ENCODE measurements at places on chromosomes 1 and 21.
A peak's percentile ranks its signal among the peaks of the same experiment; 100 is the strongest.

DNA sequence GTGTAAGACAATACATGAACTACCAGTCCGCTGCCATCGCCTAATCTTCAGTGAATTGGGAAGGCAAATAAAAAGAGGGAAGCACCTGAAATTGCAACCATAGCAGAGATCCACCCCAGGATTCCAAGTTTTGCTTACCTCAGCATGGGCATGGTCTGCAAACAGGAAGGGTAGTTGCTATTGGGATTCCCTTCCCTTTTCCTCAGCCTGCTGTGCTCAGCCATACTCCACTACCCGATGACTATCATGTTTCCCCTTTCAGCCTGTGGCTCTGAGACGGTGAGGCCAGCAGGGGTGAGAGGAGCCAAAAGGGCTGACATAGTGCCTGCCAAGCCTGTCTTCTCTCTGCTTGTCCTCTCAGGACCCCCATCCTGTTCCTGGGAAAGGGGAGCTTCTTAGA, 64.2 kb downstream of the GPR137B start:
- DNase-seq, result no peak

- DNase-seq, result no peak
Observed at GRCh38 chr1:243481101-243481500, 225.3 kb downstream of the SDCCAG8 start.

DNA sequence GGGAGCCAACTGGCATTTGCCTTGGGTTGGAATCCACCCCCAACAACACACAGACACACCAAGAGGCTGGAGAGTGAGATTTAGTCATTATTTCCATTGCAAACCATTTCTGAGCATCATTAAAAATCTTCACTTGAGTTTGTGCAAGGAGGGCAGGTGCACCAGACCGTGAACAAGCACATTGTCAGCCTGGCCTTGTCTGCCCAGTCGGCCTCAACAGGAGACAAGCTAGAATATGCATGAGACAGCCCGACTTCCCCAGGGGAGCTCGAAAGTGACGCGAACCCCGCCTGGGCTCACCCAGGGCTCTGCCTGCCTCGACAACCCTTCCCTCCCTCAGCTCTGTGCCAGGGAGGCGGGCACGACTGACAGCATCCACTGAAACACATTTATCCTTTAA, 15.4 kb upstream of the GUCA2B start:
- DNase-seq, result no peak

DNA sequence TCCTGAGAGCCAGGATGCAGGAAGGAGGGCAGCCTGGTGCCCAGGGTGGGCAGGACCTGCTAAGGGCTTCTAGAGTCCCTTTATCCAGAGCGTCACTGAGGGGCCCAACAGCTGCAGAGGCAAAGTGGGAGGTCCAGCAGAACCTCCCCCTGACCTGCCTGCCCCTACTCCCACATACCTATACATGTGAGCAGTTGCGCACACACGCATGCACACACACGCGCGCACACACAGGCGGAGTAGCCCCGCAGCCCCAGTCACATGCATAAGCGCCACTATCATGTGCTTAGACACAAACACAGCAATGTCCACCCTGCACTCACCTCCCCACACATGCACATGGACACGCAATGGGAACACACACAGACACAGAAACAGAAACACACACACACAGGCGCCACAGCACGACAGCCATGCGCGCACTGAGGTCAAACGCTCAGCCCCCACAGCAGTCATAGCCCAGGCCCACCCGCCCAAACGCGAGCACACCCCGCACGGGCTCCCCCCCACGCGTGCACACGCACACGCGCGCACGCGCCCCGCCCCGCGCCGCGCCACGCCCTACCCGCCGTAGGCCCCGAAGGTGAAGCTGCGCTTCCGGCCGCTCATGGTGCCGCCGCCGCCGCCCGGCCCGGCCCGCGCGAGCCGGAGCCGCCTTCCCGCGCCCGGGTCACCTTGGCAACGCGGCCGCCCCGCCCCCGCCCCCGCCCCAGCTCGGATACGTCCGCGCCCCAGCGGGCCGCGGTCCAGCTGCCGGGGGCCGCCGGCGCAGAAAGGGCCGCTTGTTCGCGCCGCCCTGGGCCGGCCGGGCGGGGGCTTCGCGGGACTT, 17.7 kb downstream of the RAP1GAP start:
- DNase-seq, result no peak

DNA sequence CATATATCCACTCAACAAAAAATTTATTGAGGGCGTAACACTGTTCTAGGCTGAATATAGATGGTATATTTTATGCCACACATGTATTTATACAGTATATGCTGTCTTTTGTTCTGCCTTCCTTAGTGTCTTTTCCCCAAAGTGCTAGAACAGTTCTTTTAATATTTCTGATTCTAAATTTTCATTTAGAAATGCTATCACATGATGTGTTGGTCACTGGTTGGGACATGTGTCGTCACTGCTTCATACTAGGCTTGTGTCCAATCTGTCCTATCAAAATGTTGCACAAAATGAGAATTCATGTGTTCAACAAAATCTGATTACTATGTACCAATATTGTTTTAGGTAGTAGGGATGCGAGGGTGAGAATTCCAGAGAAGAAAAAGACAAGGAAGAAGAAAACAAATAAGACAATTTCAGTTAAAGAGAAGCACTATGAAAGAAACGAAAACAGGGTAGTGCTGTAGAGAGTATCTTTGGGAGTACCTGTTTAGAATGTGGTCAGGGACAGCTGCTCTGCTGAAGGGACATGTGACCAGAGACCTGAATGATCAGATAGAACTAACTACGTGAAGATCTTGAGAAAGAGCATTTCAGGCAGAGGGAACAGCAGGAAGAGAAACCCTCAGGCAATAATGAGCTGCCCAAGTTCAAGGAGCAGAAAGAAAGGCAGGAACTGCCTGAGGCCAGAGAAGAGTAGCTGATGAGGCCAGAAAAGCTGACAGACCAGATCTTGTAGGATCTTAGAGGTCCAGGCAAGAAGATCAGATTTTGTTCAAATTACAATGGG, 1.3 kb downstream of the KMO start:
- no peak for DNase-seq

- DNase-seq, result no peak
Observed at GRCh38 chr1:33155877-33156538, 25.8 kb downstream of the TRIM62 start.

DNA sequence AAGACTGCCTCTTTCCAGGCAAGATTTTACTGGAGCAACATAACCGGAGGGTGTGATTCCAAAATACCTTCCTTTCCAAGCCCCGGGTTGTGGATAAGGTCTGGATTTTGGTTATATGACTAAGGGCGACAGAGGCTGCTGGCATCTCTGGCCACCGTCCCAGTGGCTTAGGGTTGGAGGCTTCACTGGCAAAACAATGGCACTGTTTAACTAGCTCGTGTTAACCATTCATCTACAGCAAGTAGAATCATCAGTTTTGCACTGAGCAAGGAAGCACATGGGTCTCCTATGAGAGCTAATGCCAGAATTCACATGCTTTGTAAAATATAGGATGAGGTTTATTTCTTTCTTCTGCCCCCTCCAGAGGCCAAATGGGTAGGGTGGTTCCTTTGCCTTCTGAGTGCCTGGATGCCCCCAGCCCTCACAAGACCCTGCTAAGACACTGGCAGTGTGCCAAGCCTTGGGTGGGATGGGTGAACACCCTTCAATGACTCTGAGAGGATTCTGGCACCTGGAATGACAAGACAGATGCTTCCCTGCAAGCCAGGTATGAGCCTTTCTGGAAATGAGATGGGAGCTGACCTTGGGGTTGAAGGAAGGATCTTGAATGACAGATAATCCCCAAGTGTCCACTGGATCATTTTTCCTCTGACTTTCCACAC, 36.8 kb downstream of the DHCR24 start:
- peak; percentile 48 for DNase-seq

- no peak for DNase-seq
Observed at GRCh38 chr1:100397681-100398080, 45.4 kb downstream of the CDC14A start.

GRCh38 chr1:23872421-23872820, 4.3 kb upstream of the FUCA1 start:
- DNase-seq, result no peak

DNA sequence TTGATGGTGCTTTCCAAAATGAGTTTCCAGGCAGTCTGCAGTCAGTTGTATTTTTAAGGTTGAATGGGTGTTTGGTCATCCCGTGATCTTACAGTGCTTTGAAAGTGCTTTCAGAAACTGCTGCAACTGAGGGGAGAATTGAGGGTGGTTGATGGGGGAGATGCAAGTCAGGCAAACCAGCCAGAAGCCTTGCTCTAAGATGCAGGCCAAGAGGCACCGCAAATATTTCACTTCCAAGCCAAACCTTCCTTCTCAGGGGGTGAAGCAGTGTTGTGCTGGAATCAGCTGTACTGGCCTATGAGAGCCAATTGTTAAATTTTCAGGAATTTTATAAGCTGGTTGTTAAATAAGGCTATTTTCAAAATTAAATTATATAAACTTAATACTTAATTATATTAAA, 151.6 kb downstream of the KCNJ6 start:
- DNase-seq, result peak; percentile 64

GRCh38 chr1:22457345-22457744, 5.7 kb downstream of the ZBTB40 start:
- DNase-seq, result peak; percentile 82

- DNase-seq, result peak; percentile 6
Observed at GRCh38 chr1:209040351-209040750, 543.2 kb upstream of the CAMK1G start.

GRCh38 chr1:196558411-196558810, 49.8 kb downstream of the KCNT2 start:
- DNase-seq, result peak; percentile 92

GRCh38 chr1:98921817-98922216, 82.8 kb downstream of the PLPPR5 start:
- no peak for DNase-seq

DNA sequence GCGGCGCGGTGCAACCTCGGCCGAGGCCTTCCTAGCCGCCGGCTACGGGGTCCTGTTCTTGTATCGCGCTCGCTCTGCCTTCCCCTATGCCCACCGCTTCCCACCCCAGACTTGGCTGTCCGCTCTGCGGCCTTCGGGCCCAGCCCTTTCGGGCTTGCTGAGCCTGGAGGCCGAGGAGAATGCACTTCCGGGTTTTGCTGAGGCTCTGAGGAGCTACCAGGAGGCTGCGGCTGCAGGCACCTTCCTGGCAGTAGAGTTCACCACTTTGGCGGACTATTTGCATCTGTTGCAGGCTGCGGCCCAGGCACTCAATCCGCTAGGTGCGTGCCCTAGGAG, 379 bp downstream of the PPCS start:
- peak; percentile 65 for DNase-seq

DNA sequence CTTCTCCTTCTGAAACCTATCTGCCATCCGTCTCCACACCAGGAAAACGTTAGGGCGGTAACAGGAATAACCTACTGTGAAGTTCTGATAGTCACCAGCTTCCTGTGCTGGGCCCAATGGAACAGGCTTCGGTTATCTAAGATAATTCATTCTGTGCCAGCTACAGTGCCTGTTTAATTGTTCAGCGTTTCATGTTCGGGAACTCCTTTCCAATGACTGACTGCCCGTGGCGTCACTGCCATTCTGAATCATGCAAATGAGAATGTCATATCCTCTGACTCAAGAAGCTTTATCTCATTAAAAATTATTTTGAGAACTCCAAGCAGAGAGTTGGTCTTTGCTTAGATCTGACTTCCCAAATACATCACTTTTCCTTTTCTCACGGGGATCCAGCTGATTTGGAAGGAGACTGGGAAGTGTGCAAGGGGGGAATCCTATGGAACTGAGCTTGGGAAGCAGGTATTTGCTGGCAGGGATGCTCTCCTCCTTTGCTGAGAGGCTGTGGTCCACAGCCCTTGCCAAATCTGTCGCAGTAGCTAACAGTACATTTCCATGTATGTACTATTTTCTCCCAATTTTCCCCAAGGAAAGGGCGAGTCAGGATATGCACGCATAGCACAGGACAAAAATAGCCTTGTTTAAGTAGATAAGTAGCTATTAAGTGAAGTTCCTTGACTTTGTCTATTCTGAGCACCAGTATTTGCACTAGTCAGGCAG, 358.7 kb downstream of the LTN1 start:
- DNase-seq, result peak; percentile 75

- peak; percentile 35 for DNase-seq
Observed at GRCh38 chr1:107547363-107548155, 406.7 kb downstream of the NTNG1 start.

GRCh38 chr1:60185684-60186083, 112.1 kb upstream of the C1orf87 start:
- DNase-seq, result no peak

DNA sequence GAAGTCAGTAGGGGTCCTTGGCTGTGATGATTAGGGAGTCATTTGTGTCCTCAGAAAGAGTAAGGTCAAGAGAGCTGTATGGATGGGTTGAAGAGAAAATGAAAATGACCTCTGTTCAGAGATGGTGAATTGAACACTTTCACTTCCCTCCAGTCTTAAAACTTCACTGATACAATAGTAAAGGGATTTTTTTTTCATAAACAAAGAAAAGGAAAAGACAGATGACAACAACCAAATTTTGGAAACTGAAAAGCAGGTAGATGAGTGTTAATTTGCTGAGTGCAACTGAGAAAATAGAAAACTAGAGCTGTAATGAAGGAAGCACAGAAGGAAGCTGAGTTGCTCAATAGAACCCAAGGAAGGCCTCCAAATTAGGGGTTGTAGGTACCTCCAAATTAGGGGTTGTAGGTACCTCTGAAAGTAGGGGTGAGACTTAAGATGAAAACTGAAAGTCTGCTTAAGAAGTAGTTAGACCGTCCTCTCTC, 14.8 kb upstream of the S1PR1 start:
- DNase-seq, result no peak

GRCh38 chr1:187384504-187384903, 555.8 kb downstream of the PLA2G4A start:
- no peak for DNase-seq

GRCh38 chr1:161766102-161766981, at the start of gene ATF6:
Gene ATF6 (plus strand): TSS chr1:161766320. CDS start chr1:161766361, 41 bp downstream.
- DNase-seq, result peak; percentile 96

- DNase-seq, result no peak
Observed at GRCh38 chr1:167447521-167448136, 70.7 kb downstream of the CD247 start.

DNA sequence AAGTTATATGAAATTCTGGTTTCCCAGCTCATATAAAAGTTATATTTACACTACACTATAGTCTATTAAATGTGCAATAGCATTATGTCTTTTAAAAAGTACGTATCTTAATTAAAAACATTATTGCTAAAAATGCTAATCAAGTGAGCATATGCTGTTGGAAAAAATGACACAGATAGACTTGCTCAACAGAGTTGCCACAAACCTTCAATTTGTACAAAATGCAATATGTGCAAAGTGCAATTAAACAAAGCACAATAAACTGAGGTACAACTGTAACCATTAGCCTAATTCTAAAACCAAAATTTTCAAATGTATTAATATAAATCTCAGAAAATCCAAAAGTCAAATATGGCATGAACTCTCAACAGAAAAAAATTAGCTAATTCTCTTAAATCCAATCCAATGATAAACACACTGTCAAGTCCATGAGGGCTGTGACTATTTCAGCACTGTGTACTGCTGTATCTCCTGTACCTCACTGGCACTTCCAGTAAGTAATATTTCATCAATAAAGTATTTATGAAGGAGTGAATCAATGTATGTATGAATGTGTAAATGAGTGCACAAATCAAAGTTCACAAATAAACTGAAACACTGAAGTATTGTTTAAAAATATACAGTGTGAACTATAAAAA, 116.3 kb downstream of the AKT3 start:
- no peak for DNase-seq
